ENCODE measurements at places on chromosomes 1 and 21.

GRCh38 chr1:202145068-202145743, 669 bp upstream of the ARL8A start:
- peak; percentile 38 for DNase-seq
- peaks cover 21% of the 10 kb centered on the region for H3K4me1 ChIP-seq
- H3K36me3 ChIP-seq, result peaks cover 36% of the 10 kb centered on the region
- H3K27ac ChIP-seq, result no peak overlapping the region
- peak overlapping the region; percentile 94 for H3K4me3 ChIP-seq

GRCh38 chr1:33060579-33061083, 20.3 kb upstream of the AZIN2 start:
- no peaks in the 10 kb centered on the region for H3K27me3 ChIP-seq
- no peaks in the 10 kb centered on the region for H3K36me3 ChIP-seq
- no peak overlapping the region for H3K27ac ChIP-seq
- no peak overlapping the region for H3K4me3 ChIP-seq
- no peak for DNase-seq

GRCh38 chr1:203289281-203289981, 15.9 kb upstream of the BTG2 start:
- no peak for DNase-seq
- peak overlapping the region; percentile 54 for H3K4me3 ChIP-seq

DNA sequence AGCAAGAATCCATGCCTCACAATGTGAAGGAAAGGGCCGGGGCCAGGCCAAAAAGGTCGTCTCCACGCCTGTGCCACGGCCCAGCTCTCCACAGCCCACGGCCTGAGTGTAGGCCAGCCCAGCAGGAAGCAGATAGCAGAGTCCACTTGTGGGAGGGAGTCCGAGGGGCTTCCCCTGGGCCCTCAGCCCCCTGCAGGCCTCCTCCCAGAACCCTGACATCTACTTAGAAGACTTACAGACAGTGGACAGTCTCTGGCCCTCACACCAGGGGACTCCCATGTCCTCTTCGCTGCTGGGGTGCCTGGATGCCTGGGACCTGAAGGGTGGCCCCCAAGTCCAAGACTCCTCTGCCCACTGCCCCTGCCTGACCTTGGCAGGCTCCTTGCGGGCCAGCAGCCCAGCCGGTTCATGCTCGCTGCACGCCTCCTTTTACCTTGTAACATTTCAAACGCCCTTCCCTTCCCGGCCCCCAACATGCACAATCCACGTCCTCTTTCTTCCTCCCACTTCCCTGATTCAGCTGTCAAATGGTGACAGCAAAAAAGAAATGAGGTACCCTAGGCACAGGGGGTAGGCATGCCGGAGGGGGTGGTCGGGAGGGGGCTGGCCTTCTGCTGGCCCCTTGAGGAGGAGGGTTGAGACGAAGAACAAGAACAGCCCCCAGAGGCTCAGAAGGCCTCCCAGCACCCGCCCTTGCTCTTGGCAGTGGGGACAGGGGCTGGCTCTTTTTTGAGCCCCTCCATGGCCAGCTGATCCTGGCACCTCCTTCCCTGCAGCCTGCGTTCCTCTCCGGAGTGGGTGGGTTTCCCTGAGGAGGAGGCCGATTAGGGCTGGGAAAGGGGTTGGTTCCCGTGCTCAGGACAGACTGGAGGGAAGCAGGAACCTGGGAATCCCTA, 997 bp upstream of the PTPN7 start:
- no peak for DNase-seq
- peak overlapping the region; percentile 83 for H3K27ac ChIP-seq
- peak overlapping the region; percentile 84 for H3K4me3 ChIP-seq
- H3K4me1 ChIP-seq, result peaks cover 91% of the 10 kb centered on the region

GRCh38 chr21:36859744-36860501, 106.5 kb downstream of the HLCS start:
- no peak overlapping the region for H3K27ac ChIP-seq
- no peaks in the 10 kb centered on the region for H3K27me3 ChIP-seq
- H3K4me3 ChIP-seq, result no peak overlapping the region
- no peaks in the 10 kb centered on the region for H3K36me3 ChIP-seq
- H3K4me1 ChIP-seq, result no peaks in the 10 kb centered on the region

DNA sequence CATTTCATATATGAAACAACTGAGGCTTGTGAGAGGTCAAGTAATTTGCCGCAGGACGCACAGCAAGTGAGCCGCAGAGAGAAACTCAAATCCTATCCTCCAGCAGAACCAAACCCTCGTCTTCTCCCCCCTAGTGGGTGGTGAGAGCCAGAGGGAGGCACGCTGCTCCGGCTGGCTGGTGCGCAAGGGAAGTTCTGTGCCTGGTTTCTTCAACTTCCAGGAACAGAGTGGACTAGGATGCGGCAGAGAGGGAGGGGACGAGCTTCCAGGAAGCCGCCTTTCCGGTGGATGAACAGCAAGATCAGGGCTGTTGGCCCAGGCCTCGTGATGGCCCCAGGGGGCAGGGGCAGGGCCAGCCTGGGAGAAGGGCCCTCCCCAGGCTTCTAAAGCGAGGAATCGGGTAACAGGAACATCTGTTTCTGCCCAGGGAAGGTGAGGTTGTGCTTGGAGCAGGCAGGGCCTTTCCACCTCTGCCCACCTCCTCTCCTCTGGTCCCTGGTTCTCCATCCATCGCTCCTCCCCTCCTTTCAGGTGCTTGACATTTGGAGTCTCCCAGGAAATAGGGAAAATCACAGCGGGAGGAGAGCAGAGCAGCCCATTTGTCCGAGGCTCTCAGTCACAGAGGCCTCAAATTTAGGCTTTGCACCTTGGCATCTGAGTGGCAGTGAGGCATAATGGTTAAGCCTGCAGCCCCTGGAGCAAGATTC, 16.8 kb upstream of the PDIK1L start:
- H3K27ac ChIP-seq, result no peak overlapping the region
- no peak for DNase-seq
- no peaks in the 10 kb centered on the region for H3K4me1 ChIP-seq
- peaks cover 2% of the 10 kb centered on the region for H3K27me3 ChIP-seq

DNA sequence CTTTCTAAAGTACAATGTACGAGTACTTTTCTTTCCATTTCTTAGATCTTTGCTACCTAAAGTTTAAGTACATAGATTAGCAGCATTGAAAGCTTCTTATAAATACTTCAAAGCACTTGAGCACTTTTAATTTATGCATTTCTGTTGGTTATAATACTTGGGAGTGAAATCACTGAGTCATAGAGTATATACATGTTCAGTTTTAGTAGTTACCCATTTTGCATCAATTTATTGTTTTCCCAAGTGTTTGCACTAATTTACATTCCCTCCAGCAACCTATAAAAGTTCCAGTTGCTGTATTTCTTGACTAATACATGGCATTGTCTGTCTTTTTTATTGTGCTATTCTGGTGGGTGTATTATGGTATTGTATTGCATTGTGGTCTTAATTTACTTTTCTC, 20.3 kb downstream of the PRKAA2 start:
- no peak overlapping the region for H3K4me3 ChIP-seq
- H3K27ac ChIP-seq, result no peak overlapping the region
- no peaks in the 10 kb centered on the region for H3K4me1 ChIP-seq
- H3K27me3 ChIP-seq, result no peaks in the 10 kb centered on the region

DNA sequence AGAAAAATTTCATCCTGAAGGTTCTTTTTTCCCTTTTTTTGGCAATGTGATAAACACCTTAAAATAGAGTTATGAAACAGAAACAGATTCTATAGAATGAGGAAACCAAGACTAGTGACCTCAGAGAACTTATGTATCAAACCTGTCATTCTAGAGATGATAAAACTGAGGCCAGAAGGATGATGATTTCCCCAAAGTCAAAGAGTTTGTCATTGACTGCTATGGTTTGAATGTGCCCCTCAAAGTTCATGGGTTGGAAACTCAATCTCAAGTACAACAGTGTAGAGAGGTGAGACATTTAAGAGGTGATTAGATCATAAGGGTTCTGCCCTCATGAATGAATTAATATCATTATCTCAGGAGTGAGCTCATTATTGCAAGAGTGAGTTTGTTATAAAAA, 13.7 kb upstream of the BEND5 start:
- H3K4me1 ChIP-seq, result no peaks in the 10 kb centered on the region
- DNase-seq, result no peak
- no peaks in the 10 kb centered on the region for H3K27me3 ChIP-seq
- H3K36me3 ChIP-seq, result no peaks in the 10 kb centered on the region
- no peak overlapping the region for H3K27ac ChIP-seq
- no peak overlapping the region for H3K4me3 ChIP-seq

GRCh38 chr1:110412576-110412975, 5.1 kb upstream of the LAMTOR5 start:
- no peak for DNase-seq
- no peak overlapping the region for H3K27ac ChIP-seq
- H3K4me3 ChIP-seq, result no peak overlapping the region
- no peaks in the 10 kb centered on the region for H3K4me1 ChIP-seq
- H3K27me3 ChIP-seq, result no peaks in the 10 kb centered on the region

- no peak for DNase-seq
- no peak overlapping the region for H3K4me3 ChIP-seq
- H3K27ac ChIP-seq, result peak overlapping the region; percentile 37
These were observed 6.2 kb upstream of the RRP1 start for GRCh38 chr21:43783098-43783700.

DNA sequence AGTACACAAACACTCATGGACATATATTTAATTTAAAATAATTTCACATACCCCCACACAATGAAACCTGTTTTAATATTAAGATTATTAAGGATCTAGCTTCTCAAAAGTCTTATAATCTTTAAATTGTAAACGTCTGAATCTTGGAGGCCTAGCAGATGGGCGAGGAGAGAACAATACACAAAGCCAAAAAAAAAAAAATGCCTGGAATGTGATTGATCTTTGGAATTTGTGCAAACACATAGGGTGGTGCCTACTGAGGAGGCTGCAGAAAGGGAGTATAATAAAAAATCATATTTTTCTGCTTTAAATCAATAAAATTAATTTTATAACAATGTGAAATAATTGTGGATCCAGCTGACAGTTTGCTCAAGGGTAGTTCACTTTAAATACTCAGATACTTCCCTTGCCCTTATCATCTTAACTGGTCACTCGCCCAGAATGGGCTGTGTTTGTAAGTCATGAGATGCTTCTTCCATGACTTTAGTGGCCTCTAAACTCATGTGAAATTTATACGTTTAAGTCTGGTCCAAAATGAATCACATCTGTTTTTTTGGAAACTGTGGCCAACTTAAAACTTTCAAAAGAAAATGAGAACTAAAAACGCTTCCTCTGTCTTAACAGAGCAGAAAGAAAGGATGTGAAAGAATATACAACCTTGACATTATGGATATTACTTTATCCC, 802.8 kb upstream of the CXADR start:
- no peak overlapping the region for H3K4me3 ChIP-seq
- H3K27me3 ChIP-seq, result no peaks in the 10 kb centered on the region
- H3K36me3 ChIP-seq, result no peaks in the 10 kb centered on the region
- no peaks in the 10 kb centered on the region for H3K4me1 ChIP-seq
- no peak for DNase-seq

DNA sequence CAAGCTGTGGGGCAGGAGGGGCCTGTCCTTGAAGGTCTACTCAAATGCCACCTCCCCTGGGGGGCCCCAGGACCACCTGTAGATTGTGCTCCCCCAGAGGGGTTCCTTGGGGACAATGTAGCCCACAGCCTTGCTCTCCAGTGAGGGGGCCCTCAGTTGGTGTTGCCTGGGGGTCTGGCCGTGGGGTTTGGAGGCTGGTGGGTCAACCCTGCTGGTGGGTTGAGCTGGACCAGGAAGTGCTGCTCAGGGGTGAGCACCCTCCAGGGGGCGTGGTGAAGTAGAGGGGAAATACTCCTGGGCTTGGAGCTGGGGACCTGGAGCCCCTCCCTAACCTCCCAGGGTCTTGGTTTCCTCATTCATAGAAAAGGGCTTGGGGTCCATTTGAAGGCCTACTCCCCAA, 143.6 kb upstream of the WNT4 start:
- no peaks in the 10 kb centered on the region for H3K27me3 ChIP-seq
- no peaks in the 10 kb centered on the region for H3K4me1 ChIP-seq
- no peak for DNase-seq
- no peaks in the 10 kb centered on the region for H3K36me3 ChIP-seq
- no peak overlapping the region for H3K4me3 ChIP-seq

GRCh38 chr1:184033711-184034167, 3.8 kb downstream of the COLGALT2 start:
- DNase-seq, result no peak
- no peak overlapping the region for H3K27ac ChIP-seq
- peaks cover 65% of the 10 kb centered on the region for H3K27me3 ChIP-seq
- no peak overlapping the region for H3K4me3 ChIP-seq

DNA sequence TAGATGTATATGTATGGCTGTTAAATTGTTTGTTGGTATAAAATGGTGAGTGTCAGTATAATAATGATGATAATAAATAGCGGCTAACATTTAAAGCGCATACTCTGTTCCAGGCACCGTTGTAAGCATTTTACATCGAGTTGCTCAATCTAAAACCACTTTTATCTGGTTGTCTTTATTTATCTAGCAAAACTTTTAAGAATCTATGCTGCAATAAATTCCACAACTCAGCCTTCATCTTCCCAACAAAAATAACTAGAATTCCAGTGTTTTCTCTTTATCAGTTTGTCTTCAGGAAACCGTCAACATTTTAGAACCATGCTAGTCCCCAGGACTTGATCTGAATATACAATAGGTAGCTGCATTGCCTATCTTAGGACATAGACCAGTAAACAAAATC, 19.3 kb upstream of the SLC16A1 start:
- H3K27ac ChIP-seq, result no peak overlapping the region
- no peaks in the 10 kb centered on the region for H3K27me3 ChIP-seq
- DNase-seq, result no peak
- H3K4me1 ChIP-seq, result no peaks in the 10 kb centered on the region

DNA sequence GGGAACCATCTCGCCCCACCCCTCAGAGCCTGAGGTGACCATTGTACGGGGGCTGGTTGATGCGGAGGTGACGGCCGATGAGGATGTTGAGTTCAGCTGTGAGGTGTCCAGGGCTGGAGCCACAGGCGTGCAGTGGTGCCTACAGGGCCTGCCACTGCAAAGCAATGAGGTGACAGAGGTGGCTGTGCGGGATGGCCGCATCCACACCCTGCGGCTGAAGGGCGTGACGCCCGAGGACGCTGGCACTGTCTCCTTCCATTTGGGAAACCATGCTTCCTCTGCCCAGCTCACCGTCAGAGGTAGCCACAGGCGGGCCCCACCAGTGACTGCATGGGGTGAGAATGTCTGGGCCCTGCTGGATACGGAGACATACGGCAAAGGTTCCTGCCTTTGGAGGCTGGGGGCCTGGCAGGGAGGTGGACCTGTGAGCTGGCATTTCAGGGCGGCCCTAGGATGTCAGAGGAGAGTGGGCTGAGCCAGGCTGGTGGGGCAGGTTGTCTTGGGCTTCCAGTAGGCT, 98.5 kb downstream of the TRIM11 start:
- peaks cover 4% of the 10 kb centered on the region for H3K36me3 ChIP-seq
- no peaks in the 10 kb centered on the region for H3K27me3 ChIP-seq
- no peaks in the 10 kb centered on the region for H3K4me1 ChIP-seq
- H3K4me3 ChIP-seq, result no peak overlapping the region
- H3K27ac ChIP-seq, result no peak overlapping the region
- no peak for DNase-seq

DNA sequence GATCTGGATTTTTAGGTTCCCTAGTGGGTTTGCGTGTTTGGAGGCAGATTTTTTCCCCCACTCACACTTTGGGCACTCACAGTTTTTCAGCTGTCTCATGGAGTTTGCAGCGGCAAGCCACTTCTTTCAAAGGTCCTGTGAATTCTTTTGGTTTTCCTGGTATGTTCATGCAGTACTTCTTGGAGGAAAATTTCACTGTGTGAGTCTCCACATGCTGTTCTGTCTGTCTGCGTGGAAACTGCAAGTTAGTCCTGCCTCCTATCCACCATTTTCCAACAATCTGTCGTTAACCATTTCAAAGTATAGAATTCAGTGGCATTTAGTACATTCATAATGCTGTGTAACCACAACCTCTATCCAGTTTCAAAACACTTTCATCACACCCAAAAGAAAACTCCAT, 793 bp upstream of the FMO1 start:
- H3K36me3 ChIP-seq, result no peaks in the 10 kb centered on the region
- no peak overlapping the region for H3K4me3 ChIP-seq

Measured in thymus (tissue), 14 donors.